ENCODE measurements at places on chromosomes 12 and 14. TPM values are rescaled to one million over a fixed set of nuclear protein-coding genes. Genes with fewer than 3 reads are reported as not detected.

- no peak for DNase-seq
Observed at GRCh38 chr12:27623645-27624044, 72.6 kb upstream of the REP15 start.

GRCh38 chr12:67646775-67647174 is 1.8 kb upstream of the DYRK2 start:
- DNase-seq = no peak

- no peak for DNase-seq
Observed at GRCh38 chr12:2261708-2262107, 208.9 kb downstream of the CACNA1C start.

DNA sequence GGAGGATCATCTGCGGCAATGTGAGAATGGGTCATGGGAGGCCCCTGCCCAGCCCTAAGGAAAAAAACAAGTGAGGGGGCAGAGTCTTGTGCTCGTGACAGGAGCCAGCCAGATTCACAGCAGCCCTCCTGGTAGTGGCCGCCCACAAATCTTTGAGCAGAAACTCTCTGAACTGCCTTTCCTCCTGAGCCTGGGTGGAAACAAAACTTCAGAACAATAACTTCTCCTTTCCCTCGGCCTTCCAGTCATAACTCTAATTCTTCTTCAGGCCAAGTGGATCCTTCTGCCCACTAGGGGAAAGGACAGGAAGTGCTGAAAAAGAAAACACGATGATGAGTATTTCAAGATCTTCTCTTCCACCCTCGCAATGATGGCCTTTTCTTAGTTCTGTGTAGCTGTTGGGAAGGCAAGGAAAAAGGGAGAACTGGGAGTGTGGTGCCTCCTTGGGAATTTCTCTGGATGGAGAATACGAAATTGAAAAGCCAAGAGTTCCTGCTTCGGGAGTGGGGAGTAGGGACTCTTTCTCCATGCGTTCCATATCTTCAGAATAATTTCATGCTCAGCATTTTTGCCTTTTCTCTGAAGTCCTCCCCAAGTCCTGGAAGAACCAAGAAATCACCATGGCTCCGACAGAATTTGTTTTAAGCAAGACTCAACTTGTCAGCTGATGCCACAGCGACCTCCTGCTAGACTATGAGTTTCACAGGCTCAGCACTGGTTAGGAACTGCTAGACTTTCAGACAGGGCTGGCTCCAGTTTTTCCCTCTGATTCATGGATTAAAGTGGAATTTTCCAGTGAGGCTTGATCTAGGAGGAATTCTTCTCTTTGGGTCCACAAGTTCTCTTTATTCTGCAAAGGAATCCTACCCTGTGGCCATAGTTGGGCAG is 188.9 kb downstream of the CAND1 start:
- DNase-seq = peak; percentile 55

LRRK2 gene
- total RNA-seq = 5.7 TPM
